Transverse colon (tissue), 4 donors: ENCODE measurements at places on chromosomes 12 and 14. TPM values are rescaled to one million over a fixed set of nuclear protein-coding genes. Genes with fewer than 3 reads are reported as not detected.

DNA sequence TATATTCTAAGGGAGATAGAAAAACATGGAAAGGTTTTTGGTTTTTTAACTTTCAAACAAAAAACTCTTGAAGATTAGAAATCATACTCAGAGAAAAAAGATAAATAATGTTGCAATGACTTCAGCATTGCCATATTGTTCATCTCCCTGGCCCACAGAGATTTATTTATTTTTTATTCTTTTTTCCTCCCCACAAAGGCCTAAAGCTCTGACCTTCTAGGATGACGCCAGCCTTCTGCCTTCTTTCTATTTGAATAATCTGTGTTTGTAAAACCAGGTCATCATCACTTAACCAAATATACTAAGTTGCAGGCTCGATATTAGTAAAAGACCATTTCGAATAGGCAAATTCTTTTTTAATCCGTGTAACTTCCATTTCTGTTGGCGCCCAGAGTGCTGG is 4.4 kb upstream of the DCP1B start:
- DNase-seq: no peak

GRCh38 chr12:65615118-65615517 is 209.2 kb upstream of the HMGA2 start:
- no peak for DNase-seq

Gene MGP
- 499 TPM for total RNA-seq

DNA sequence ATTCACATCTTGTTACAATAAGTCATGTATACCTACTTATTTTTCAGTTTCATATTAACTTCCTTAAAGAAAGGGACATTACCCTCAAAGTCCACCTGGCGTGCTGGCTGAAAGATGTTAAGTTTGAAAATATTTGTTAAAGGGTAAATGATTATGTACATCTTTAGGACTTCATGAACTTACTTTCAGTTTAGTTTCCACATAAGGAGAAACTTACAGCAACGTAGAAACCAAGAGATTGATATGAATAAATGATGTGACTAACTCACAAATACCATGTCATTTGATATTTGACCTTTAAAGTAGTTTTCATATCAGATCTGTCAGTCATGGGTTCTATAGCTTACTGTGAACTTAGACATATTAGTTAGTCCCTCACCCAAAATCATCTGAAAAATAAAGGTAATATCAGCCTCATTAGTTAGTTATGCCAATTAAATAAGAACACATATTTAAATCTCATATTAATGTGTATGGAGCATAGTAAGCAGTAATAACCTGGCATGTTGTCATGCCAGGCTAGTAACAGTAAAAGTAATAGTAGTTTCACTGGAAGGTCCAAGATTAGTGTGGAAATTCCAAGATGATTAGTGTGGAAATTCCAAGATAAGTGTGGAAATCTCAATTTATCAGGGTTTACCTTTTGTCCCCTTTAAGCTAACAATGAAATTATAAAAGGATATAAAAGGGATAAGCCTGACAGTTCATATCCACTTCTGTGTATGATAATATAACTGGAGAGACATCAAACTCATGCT is 1.9 kb upstream of the CLEC2D start:
- DNase-seq: no peak

DNA sequence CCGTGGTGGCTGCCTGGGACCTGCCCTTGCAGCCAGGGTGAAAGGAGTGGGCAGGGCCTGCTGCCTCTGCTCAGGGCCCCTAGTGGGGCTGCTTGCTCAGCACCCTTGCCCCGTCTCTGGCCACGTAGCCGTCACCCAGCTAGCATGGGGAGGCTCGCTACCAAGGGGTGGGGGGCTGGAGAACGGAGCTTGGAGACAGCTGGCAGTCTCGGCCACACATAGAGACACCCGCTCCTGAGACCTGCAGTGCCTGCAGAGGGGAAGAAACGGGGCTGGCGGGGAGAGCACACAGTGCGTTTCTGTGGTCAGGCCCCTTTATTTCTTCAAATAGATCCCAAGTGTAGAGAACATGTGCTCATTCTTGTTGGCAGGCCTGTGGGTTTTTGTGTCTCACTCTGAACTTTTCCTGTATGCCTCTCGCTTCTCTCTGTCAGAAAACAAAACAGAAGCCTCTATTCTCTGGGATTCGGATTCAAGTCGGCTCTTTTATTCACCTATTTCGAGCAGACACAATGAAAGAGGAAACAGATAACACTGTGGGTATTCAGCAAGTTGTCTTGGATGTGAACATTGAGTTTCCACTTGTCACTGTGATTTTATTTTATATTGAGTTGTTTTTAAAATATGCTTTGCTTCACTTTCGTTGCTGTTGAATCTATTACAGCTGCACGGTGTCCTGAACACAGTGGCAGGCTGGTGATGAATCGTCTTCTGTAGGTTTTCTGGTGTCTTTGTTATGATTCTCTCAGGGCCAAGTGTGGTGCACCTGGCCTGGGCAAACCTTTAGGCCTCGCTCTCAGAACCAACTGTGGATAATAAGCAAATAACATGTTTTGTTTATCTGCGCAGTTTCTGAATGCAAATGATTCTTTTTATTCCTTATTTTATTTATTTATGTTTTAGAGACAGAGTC is 26.5 kb downstream of the PACS2 start:
- DNase-seq: no peak

Gene AQP5
- total RNA-seq: not detected
